AG10803 (cell line): ENCODE measurements at places on chromosomes 3 and 15.

DNA sequence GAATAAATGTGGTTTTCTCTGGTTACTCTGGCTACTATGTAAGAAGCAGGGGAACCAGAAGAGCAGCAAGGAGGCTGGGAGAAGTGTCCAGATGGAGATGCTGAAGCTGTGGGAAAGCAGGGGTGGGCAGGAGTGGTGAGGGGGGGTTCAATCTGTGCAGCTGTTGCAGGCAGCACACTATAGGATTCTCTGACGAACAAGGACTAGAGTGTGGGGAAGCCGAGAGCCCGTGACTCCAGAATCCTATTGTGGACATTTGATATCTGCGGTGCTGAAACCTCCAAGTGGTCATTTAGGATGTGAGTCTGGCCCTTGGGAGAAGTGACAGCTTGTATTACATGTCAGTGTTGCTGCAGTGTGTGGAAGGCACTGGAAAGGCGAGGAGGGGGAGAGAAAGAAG, 60.5 kb downstream of the GABRB3 start:
- no peak for DNase-seq

GRCh38 chr3:129738172-129738571, 131.7 kb upstream of the PLXND1 start:
- peak; percentile 18 for DNase-seq

DNA sequence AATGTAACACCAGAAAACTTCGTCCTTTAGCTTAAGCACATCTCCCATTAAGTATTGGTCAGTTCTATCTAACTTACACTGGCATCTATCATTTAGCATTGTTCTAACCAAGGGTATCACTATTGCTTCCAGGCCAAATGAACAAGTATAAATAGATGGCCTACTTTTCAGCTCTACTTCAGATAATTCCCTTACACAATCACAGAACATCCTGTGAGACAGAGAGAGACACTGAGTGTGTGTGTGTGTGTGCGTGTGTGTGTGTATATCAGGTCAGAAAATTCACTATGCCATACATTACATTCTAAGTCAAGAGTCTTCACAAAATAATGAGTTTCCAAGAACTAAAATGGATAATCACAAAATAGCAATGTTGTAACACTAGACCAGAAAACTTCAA, 39.1 kb downstream of the SCAPER start:
- peak; percentile 57 for DNase-seq

DNA sequence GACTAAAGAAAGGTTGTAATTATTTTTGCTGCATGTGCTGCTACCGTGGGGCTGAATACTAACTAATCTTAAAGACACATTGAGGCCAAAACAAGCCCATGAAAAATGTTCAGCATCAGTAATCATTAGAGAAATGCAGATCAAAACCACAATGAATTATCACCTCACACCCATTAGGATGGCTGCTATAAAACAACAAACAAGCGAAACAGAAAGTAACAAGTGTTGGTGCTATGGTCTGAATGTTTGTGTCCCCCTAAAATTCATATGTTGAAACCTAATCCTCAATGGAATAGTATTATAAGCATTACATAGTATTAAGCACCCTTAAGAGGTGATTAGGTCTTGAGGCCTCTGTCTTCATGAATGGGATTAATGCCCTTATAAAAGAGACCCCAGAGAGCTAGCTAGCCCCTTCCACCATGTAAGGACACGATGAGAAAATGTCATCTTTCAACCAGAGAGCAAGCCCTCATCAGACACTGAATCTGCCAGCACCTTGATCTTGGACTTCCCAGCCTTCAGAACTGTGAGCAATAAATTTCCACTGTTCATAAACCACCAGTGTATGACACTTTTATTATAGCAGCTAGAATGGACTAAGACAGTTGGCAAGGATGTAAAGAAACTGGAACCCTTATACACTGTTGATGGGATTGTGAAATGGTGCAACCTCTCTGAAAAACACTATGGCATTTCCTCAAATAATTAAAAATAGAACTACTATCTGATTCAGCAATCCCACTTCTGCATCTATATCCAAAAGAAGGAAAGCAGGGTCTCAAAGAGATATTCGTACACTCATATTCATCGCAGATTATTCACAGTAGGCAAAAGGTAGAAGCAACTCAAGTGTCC, 76.1 kb downstream of the REC114 start:
- no peak for DNase-seq

- no peak for DNase-seq
Observed at GRCh38 chr15:67400890-67401289, 120.0 kb upstream of the C15orf61 start.

DNA sequence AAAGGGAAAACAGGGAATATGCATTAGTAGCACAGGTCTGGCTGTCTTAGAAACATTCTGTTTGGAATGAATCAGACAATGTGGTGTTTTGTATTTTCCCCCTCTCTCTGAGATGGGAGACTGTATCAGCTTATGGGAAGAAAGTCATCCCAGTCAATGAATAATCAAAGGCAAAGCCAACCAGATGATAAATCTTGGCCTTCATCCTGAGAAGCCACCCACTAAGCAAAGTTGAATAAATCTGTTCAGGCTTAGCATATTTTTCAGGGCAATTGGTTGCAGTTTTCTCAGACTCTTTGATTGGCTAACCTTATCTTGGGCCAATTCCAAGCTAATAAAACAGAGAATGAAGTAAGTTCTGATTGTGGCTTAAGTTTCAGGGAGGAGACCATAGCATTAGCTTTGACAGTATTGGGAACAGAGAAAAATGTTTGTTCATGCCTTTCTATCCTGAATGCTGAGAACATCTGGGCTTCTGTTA, 63.6 kb upstream of the ARL8B start:
- DNase-seq = peak; percentile 94

- DNase-seq = no peak
Observed at GRCh38 chr3:160265088-160265487, 39.9 kb downstream of the C3orf80 start.

- no peak for DNase-seq
Observed at GRCh38 chr3:85662462-85662861, 703.7 kb downstream of the CADM2 start.

DNA sequence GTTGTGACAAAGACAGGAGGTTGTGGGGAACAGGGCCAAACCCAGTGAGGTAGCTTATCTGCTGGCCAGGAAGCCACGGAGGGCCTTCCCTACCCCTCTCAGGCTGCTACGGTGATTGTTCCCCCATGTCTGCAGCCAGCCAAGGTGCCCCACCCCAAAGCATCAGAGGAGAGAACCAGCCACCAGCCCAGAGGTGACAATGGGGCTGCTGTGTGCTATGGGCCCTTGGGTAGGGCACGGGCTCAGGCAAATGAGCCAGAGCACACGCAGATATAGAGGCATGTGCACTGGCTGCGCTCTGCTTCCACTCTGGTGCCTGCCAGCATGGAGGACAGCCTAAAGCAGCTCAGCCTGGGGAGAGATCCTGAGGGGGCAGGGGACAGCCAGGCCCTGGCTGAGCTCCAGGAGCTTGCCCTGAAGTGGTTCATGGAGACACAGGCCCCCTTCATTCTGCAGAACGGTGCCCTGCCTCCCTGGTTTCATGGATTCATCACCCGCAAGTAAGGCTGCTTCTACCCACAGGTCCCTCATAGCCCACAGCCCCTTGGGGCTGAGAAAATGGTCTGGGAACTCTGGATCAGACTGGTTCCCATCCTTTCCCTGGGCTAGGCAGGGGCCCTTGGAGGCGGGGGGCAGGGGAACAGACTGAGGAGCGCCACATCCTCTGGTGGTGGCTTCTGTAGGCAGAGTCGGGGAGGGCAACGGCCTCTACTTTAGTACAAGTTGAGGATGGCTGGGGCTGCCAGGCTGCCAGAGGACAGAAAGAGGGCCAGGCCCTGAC, at the start of gene SH2D7:
TSS of gene SH2D7 (plus strand) at position 301 of the 781 bp plus-strand sequence. CDS start at position 325, 24 bp downstream.
- no peak for DNase-seq

GRCh38 chr3:177396733-177397132, 199.5 kb upstream of the TBL1XR1 start:
- no peak for DNase-seq

DNA sequence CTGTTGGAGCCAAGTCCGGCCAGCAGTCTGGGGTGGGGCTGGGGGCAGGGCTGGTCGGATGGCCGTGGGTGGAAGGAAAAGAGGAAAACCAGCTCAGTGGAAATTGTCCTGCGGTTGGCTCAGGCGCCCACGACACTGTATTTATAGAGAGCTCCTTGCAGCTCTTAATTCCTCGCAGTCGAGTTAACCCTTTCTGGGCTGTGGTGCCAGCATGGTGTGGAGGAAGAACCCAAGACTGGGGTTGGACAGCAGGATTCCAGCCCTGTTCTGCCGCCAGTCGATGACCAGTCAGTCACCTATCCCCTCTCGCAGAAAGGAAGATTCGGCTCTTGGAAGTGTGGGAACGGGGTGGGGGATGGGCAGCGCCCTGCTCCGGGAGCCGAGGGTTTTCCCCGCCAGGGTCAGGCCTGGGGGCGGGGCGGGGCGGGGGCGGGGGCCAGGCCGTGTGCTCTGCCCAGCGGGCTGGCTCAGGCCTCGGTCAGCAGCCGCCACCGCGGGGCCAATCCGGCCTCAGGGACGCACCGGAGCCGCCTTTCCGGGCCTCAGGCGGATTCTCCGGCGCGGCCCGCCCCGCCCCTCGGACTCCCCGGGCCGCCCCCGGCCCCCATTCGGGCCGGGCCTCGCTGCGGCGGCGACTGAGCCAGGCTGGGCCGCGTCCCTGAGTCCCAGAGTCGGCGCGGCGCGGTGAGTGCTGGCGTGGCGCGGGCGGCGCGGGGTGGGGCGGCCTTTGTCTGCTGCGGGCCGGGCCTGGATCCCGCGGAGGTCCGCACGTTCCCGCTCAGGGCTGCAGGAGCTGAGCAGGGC, at the start of gene CD276:
TSS of gene CD276 (plus strand) at position 607 of the 804 bp plus-strand sequence. CDS start 15,257 bp downstream, outside the sequence.
- peak; percentile 68 for DNase-seq
